ENCODE measurements at places on chromosomes 7 and 10. TPM values are rescaled to one million over a fixed set of nuclear protein-coding genes. Genes with fewer than 3 reads are reported as not detected.

The SPDYE16 gene
- total RNA-seq, result 0.17 TPM

The HOXA7 gene
- not detected for total RNA-seq

The AKR1C8 gene
- total RNA-seq, result 0.26 TPM

The TCAF2 gene
- 73.1 TPM for total RNA-seq

The PSTK gene
- total RNA-seq, result 2.8 TPM

Measured in activated T-helper 17 cell treated with anti-CD3 and anti-CD28 coated beads, Interleukin-2, amount 50 U/mL, for 72 hours (primary cell).